ENCODE measurements at places on chromosomes 7 and 10.

GRCh38 chr10:94549221-94549620, 3.6 kb downstream of the HELLS start:
- no peak for DNase-seq

DNA sequence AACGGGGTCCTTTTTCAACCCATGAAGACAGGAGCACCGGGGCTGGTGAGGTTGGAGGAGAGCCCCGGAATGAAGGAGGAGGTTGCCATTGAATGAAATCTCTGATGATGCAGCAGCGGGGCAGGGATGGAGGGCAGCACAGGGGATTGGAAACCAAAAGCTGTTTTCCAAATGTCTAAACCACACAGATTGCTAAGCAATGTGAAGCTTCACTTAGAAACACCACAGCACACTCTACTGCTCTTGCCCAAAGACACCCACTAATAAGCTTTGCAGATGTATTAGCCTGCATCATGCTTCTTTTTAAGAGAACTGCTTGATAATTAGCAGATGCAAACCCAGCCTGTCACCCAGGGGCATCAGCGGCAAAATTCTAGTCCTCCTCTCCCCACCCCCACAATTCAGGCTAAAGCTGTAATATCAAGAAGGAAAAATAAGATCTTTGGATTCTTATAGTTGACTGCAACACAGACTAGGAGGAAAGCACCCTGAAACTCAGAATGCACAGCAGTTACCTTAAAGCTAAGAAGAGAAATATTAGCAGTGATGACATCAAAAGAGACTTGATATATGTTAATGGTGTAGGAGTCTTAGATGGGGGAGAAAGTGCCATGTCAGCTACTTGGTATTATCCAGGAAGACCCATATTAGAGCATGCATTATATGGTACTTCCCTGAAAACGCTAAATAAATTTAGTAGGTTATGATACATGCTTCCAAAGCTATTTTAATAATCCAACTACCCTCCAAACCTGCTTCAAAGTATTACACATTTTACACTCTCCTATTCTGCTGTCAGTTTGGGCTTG, 666.7 kb downstream of the KCNMA1 start:
- no peak for DNase-seq

- no peak for DNase-seq
These were observed 19.2 kb upstream of the ATOH7 start for GRCh38 chr10:68251151-68251550.

DNA sequence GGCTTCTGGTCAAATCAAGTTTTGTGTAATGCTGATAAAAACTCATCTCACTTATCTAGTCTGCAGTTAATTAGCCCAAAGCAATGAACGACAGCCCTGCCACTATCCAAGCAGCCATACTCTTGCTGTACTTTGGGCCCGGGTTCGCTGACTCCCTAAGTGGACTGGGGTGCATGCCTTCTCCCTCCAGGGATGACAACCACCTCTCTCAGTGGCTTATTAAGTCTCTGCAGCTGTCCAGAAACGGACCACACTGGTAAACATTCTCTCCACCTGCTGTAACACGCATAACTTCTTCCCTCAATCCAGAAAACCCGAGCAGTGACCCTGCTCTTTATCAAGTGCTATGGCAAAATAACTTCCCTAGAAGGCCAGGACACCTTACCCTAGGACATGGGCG, 3.9 kb downstream of the FBXW4 start:
- DNase-seq: no peak

DNA sequence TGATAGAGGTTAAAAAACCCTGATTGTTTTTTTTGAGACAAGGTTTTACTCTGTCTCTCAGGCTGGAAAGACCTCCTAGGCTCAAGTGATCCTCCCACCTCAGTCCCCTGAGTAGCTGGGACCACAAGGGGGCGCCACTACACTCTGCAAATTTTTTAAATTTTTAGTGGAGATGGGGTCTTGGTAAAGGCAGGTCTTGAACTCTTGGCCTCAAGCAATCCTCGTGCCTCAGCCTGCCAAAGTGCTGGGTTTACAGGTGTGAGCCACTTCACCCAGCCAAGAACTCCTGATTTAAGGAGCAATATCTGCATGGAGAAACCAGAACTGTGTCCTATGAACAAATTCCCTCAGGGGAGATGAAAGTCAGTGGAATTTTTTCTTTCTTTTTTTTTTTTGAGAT, 7.3 kb upstream of the KLHDC10 start:
- peak; percentile 54 for DNase-seq

DNA sequence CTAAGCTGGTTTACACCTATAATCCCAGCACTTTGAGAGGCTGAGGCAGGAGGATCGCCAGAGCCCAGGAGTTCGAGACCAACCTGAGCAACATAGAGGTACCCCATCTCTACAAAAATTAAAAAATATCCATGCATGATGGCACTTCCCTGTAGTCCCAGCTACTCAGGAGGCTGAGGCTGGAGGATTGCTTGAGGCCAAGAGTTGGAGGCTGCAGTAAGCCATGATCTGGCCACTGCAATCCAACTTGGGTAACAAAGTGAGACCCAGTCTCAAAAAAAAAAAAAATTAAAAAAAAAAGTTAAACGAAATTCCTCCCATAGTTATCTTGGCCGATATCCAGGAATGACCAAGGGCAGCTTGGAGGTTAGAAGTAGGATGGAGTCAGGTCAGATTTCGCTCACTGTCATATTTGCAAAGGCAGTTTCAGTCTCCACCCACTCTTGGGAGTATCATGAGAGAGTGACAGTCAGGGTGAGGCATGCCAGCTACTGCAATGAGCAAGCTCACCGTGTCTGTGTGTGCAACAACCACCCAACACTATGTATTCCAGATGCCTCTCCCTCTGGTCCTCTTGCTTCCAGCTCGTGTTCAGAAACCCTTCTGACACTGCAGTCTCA, 6.0 kb upstream of the ZDHHC4 start:
- no peak for DNase-seq

- no peak for DNase-seq
These were observed 143.9 kb downstream of the PAXIP1 start for GRCh38 chr7:154858836-154859537.

- no peak for DNase-seq
These were observed 697.6 kb downstream of the PHTF2 start for GRCh38 chr7:78496096-78496630.

- no peak for DNase-seq
These were observed 144.3 kb downstream of the TCERG1L start for GRCh38 chr10:131167036-131167860.

- no peak for DNase-seq
These were observed 132.2 kb upstream of the FAM20C start for GRCh38 chr7:60017-60675.

DNA sequence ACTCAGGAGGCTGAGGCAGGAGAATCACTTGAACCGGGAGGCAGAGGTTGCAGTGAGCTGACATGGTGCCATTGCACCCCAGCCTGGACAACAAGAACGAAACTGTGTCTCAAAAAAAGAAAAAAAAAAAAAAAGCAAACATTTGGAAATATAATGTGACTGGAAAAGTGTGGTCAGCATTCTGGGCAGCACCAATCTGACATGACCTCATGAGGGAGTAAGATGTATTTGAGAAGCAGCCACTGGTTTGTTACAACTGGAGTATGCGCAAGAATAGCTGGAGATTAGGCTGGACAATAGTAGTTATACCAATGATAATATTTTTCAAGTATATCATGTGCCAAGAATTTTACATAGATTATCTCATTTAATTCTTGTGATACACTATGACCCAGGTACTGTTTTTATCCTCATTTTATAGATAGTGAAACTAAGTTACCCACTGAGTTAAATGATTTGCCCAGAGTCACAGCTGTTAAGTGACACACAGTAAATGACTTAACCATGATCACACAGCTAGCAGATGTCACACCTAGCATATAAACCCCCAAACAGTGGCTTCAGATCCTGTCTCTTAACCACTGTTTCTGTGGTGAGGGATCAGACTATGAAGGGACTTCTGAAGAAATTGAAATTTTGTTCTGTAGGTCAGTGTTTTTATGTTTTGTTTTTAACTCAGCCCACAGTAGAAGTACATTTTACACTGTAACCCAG, 11.1 kb downstream of the MCU start:
- no peak for DNase-seq

DNA sequence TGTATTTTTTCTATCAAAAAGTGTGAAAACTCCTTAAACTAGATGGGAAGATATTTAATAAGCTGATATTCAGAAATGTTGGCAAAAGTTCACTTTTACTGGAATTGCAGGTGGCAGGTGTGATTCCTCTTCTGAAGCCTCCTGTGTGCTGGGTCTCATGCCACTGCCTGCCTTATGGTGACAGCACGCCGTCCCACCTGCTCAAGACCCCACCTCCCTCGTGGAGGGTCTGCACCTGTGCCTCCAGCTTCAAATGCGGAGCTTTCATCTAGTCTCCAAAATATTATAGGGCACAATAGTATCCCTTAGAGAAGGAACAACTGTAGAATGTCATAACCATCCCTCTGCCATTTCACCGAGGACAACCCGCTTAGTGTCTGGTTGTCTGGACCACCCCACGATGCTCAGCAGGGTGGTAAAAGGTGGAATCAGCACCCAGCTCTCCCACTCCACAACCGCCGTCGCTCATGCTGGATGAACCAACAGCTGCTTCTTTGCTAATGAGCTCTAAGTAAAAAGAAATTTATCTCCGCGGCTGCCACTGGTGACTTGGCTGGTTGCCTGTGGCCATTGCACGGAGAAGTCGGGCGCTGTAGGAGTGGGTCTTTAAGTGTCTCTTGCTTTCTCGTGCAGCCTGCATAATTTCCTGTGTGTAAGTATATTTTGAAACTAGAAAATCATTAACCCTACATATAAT, 119.3 kb upstream of the TCERG1L start:
- no peak for DNase-seq

DNA sequence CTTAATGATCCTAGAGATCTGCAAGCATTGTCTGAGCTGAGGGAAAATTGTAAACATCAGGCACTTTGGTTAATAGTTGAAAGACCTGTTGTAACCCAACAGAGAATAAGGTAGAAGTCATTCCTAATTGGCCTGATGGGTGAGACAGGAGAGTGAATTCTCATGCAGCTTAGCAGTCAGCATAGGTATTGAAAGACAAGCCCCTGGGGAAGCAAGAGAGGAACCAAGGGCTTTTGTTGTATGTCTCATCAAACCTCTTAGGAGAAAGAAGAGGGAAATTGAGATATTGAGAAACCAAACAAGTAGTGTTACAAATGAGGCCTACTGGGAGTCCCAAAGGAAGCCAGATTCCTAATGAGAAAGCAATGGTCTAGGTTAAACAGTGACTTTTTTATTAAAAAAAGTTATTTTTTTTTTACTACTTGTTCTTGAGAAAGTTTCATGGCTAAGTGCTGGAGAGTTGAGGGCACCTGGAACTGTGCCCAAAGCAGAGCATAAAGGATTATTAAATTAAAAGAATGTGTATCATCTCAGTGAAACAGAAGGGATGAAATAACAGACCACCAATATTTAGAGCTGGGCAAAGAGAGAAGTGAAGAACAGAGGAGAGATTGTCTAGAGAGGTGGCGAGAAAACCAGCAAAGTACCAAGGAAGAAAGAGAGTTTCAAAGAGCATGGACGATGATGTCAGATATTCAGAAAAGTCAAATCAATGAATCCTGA, 168.9 kb downstream of the CDK14 start:
- no peak for DNase-seq

Data from CD4-positive, alpha-beta T cell (primary cell).